ENCODE measurements at places on chromosomes 2 and 18.

- no peak for DNase-seq
Observed at GRCh38 chr2:69837533-69837932, 8.1 kb downstream of the GMCL1 start.

GRCh38 chr2:29201979-29202378 is 86.8 kb downstream of the CLIP4 start:
- DNase-seq: no peak

DNA sequence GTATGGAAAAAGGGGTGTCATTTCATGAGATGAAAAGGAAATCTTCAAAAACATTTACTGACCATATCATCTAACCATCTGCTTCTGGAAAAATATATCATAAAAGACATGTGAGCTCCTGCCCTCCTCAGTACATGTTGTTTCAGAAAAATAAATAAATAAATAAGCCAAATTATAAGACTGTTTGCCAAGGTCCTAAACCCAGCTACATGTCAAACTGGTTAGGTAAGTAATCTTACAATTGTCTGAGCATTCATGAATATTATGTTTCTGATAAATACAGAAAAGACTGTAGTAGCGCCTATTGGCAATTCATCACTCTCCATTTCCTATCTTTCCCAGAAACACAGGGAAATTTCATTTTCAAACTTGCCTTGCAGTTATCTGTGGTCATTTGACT is 138.9 kb upstream of the SETBP1 start:
- DNase-seq: no peak

DNA sequence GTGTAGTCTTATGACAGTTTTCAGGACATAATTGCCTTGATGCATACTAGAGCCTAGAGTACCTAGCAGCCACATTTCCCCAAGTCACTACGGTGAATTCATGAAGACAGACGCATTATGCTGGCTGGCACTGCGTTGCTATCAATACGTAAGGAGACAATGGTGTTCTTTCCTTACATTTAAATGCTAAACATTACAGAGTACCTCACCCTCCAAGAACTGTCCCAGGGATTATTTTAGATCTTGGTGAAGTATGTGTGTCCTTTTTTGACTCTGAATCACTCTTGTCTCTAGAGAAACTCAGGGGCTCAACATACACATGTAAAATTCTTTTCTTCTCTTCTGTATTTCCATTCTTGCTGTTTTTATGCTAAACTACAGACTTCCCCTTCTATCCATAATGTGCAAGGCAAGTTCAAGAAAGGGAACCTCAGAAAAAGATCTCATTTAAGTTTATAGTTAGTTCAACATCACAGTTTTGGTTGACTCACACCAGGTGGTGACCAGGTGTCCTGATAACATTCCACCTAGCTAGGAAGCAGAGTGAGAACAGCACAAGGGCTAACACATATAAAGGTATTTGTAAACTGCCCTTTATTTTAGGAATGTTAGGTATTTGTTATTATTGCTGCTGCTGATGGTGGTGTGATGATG is 212.4 kb upstream of the HNRNPA3 start:
- no peak for DNase-seq

- peak; percentile 22 for DNase-seq
Observed at GRCh38 chr2:16311521-16312440, 353.9 kb downstream of the CYRIA start.

- DNase-seq: no peak
Observed at GRCh38 chr2:132538331-132538855, 121.8 kb downstream of the GPR39 start.

DNA sequence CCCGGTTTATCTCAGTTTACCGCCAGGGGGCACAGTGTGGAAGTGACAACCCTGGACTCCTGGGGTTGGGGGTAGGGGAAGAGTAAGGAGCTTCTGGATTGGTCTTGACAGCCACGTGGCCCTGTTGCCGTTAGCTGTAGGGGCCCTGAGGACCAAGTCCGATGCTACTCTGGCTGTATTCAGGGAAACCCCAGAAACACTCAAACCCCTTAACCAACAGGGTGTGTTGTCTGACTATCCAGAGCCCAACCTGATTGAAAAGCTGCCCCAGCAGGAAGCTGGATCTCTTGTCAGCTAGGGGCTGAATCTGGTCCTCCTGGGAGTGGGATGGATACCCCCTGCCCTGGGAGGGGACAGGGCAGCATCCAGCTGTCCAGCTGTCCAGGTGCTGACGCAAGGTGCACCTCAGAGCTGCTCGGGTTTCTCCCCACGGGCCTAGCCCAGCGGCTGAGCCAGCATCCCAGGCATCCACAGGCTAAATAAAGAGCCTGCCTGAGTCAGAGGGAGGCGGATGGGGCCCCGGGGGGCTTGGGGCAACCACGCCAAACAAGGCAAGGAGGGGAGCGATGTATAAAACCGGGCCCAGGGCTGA is 3.1 kb upstream of the GMPPA start:
- DNase-seq: peak; percentile 82

GRCh38 chr2:175180701-175181103 is 808 bp downstream of the ATP5MC3 start:
- peak; percentile 83 for DNase-seq

DNA sequence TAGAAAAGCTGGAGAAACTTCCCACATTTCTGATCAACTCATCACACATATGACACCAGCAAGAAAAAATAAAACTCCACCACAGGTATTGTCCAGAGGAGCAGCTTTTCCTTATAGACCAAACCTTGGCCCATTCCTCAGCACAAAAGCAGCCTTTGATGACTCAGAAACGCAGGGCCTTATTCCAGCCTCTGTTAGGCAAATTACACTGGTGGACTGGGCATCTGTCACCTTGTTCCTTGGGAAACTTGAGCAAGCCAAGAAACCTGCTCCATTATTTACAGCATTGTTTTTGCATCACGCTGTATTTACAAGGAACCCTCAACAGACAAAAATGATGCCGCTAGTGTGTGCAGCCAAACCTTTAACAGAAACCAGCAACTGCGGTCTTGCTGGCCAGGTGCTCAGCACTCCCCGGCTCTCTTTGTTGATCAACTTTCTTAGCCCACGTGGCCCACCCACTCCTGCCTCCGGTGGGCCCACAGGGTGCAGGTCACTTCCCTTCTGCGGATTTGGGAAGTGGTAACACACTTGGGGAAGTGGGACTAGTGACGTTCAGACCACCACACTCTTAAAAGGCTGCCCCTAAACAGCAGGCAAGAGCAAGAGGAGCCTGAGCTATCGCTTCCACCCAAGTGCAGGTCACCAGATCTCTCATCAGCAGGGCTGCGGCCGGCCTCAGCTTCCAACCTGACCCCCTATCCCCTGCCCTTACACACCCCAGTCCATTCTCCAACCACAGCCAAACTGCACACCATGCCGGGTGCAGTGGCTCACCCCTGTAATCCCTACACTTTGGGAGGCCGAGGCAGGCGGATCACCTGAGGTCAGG is 1.5 kb downstream of the AP1S3 start:
- DNase-seq: peak; percentile 42

GRCh38 chr2:194014639-194015038 is 1642.4 kb upstream of the SLC39A10 start:
- no peak for DNase-seq

DNA sequence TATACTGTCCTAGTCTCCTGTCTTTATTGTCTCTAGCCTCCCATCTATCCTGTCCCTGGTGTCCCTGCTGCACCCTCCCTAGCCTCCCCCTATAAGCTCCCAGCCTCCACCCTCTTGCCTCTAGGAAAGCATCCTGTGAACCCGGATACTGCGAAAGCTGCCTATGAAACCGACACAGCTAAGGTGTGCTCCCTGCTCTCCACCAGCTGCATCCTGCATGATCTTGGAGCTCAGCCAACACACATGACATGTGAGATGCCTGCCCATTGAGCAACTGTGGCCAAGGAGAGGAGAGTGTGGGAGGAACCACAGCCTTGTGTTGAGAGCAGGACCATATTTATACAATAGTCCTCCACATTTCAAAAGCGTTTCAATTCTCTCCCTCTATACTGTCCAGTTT is 187.1 kb downstream of the ZBTB7C start:
- DNase-seq: peak; percentile 68

- DNase-seq: no peak
Observed at GRCh38 chr2:8611700-8612099, 70.2 kb upstream of the ID2 start.

GRCh38 chr2:124566518-124566970 is 541.5 kb downstream of the CNTNAP5 start:
- DNase-seq: no peak

DNA sequence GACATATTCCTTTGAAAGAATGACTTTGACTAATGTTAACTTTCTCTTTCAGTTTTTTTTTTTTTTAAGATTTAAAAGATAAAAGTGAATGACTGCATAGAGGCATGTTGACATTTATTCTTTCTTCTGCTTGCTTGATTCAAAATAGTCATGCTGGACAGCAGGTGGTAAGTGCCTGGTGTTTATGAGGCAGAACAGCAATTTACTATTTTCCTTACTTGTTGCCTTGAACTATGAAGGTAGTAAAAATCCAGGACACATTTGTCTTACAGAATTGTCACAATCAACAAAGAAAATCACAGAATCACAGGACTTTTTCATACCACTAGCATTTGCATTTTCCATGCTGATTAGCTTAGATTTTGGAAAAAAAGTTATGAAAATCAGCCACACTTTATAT is 388.3 kb downstream of the CTNNA2 start:
- DNase-seq: no peak

DNA sequence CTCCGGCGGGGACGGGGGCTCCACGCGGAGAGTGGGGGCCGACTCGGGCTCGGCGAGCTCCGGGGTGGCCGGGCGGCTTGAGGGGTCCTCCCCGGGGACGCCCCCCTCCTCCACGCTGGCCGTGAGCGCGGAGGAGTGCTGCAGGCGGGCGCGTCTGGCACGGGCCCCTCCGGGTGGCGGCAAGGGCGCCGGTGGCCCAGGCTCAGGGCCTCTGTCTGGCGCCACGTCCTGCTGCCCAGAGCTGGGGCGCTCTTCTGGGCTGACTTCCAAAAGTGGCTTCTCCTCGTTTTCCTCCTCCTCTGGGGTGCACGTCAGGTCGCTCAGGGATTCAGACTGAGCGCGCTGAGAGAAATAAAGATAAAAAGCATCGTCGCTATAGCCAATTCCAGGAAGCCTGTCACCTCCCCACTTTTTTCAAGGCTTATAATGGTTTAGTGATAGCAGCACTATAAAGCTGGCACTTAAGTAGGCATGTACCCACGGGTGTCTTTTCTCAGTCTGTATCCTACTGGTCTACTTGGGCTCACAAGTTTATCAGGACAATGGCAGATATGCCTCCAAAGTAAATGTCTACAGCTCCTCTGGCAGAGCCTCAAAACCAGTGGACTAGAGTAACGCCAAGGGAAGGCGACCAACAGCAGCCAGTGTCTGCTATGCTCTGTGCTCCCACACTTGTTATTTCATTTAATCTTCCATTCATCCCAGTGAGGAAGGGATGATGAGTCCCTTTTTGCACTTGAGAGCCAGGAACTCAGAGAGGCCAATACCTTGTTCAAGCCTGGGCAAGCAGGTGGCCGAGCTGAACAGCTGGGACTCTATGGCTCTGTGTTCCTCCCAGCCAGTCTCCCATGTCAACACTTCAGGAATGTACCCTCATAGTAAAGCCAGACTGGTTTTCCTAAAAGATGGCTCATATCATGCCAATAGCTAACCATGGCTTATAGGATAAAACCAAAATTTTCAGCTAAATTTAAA is 92.6 kb upstream of the MGAT4A start:
- DNase-seq: no peak

- no peak for DNase-seq
Observed at GRCh38 chr2:103139628-103140268, 377.9 kb downstream of the TMEM182 start.

GRCh38 chr18:6405237-6406074 is 9.3 kb downstream of the L3MBTL4 start:
- no peak for DNase-seq

GRCh38 chr2:27921424-27921823 is 30.9 kb downstream of the BABAM2 start:
- DNase-seq: no peak

GRCh38 chr18:67639872-67640271 is 123.4 kb upstream of the DSEL start:
- DNase-seq: no peak

GRCh38 chr2:95531254-95531771 is 46.8 kb upstream of the TRIM43B start:
- DNase-seq: no peak

- no peak for DNase-seq
Observed at GRCh38 chr2:11807156-11808015, 61.0 kb downstream of the LPIN1 start.

GRCh38 chr2:13006426-13006825 is 289.7 kb downstream of the TRIB2 start:
- no peak for DNase-seq

DNA sequence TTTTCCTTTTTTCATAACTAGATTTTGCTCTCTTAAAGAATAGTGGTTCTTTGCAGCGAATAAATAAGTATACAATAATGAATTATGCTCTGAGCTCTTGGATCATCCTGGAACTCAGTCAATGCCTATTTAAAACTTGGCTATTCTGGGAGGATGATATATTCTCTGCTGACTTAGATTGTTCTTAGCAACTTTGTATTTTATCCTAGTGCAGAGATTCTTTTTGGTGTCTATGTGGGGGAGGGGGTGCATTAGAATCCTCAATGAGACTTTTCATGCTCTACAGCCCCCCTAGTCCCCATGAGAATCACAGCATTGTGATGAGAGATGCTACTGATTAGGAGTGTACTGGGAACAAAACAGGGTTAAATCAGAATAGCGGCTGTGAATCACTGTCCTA is 8.8 kb upstream of the FAM98A start:
- DNase-seq: no peak

DNA sequence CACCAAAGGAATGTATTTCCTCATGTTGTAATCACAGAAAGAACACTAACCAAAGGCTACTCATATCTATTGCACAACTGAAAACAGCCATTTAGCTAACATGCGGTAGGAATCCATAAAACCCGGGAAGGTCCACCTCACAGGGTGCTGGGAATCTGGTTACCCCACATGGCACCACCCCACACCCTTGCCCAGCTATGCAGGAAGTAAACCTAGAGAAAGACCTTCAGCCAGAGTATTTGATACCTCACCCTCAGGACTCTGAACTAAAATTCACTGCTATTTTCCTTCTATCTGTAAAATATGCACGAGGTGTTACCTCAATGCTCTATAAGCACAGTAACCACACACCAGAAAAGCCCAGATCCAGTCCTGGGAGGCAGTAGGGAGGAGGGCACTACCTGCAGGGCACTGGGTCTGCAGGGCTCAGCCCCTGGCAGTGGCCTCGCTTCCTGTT is 45.8 kb downstream of the PTPN2 start:
- DNase-seq: peak; percentile 90

GRCh38 chr2:223264541-223265193 is 212.7 kb downstream of the KCNE4 start:
- no peak for DNase-seq

- DNase-seq: no peak
Observed at GRCh38 chr2:129791712-129792111, 187.8 kb upstream of the RAB6C start.

GRCh38 chr18:907885-908757 is 3.5 kb downstream of the ADCYAP1 start:
- DNase-seq: no peak

GRCh38 chr2:64567473-64567872 is 43.3 kb downstream of the AFTPH start:
- DNase-seq: no peak

DNA sequence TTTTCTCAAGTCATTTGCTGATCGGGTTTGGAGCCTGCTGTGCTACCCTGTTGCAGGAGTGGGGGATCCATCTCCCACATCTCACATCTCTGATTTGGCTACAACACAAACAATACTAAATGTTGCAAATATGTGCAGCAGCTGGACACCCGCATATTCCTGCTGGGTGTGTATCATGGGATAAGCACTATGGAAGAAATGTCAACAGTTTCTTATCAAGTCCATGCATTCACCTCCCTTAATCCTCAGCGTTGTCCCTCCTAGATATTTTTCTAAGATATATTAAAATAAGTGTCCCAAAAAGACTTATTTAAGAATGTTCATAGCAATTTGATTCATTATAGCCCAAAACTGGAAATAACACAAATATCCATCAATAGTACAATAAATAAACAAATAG is 303.7 kb downstream of the TRIB2 start:
- no peak for DNase-seq
